Activated CD4-positive, alpha-beta T cell treated with anti-CD3 and anti-CD28 coated beads, Interleukin-2, amount 10 ng/mL, durations not matched to agents 24 days and 14 days (primary cell): ENCODE measurements at places on chromosomes 2 and 18.
A peak's percentile ranks its signal among the peaks of the same experiment; 100 is the strongest.

- DNase-seq = no peak
Measured at GRCh38 chr2:111244864-111245263, 124.2 kb downstream of the BCL2L11 start.

GRCh38 chr2:176468457-176469113 lies 199.3 kb downstream of the MTX2 start:
- DNase-seq = no peak

DNA sequence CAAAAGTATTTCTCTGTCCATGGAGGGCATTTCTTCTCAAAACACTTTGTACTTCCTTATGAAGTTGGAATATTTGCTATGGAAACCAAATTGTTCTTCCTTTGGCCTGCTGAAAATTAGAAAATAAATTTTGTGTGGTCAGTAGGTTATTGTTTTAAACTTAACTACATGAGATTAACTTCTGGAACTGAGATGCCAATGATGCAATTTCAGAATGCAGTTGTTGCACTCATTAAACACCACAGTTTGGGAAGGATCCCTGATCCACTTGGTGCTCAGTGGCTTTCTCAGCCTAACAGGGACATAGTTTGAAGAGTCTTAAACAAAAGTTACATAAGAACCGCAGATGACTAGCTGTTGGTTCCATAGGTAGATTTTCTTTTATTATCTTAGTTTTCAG lies 23.3 kb upstream of the IL1R1 start:
- no peak for DNase-seq

DNA sequence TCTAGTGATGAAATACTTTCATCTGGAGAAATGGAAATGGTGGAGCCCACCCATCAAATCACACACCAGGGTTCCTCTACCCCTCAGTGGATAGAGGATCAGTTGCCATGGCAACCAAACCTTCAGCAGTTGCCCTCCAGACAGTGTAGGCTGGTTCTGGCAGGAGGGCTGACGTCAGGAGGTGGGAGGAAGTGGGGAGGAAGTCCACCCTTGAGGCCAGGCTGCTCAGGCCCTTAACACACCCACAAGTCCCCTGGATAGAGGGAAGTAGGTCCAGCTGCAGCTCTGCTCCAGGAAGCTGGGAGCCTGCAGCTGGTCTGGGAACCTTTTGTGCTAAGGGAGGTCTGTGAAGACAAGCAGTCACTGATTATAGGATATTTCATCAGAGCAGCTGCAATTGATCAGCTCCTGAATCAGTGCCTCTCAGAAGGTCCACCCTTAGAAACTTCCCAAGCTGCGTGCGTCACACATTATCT lies 186.6 kb downstream of the MTX2 start:
- no peak for DNase-seq

- DNase-seq = no peak
Measured at GRCh38 chr18:37846996-37847395, 281.4 kb upstream of the CELF4 start.

DNA sequence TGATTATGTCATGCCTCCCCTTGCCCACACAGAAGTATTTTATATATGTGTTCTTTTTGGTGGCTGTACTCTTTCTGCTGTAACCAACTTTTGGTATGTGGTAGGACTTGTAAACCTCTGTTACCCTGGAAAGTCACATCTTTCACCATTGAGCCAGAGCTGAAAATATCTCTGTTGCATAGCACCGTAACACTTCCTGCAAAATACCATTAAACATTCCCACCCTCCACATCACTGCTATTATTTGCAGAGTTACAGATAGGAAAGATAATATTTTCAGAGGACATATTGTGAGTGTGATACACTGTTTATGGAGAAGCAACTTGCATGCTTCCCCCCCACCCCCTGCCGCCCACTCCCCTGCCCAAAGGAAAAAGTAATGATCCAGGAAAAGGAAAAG lies 44.8 kb downstream of the CAB39 start:
- no peak for DNase-seq

DNA sequence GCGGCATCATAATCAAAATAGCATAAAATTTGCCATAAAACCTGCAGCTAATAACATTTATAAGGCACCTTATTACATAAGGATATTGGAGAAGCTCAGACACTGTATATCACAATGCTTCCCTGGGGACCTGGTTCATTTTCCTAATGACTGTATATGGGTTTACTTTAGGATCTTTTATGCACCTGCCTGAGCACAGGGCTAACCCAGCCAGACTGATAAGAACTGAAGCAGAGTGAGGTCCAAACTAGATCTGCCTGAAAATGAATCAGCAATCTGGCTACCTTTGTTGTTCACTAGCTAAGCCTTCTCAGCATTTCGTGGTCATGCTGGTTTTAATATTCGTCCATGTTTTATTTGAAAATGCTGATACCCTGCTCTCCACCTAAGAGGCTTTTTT lies 1922.3 kb upstream of the CELF4 start:
- no peak for DNase-seq

- no peak for DNase-seq
Measured at GRCh38 chr2:11433822-11434221, 32.1 kb downstream of the E2F6 start.

GRCh38 chr2:46530639-46531038 lies 51.3 kb downstream of the TMEM247 start:
- DNase-seq = no peak

- no peak for DNase-seq
Measured at GRCh38 chr2:22970284-22970975, 414.5 kb upstream of the KLHL29 start.

DNA sequence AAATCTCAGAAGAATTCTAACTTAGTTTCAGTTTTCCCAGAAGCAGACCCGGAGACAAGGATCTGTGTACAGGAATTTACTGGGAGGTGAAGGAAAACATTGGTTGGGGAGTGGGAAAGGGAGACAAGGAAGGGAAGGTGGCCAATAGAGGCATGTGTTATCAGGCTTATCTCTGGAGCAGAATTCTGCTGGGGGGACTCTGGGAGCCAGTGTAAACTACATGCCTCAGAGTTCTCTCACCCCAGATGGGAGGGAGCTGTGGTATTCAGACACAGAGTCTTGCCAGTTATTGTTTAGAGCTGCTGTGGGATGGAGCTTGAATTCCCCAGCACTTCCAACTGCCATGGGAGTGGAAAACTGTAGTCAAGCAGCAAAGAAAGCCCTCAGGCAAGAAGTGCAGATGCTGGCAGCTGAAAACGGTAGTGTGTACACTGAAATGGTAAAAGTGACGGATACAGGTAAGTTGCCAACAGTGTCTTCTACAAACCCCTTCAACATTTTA lies 19.0 kb downstream of the DNPEP start:
- DNase-seq = no peak

- no peak for DNase-seq
Measured at GRCh38 chr2:178855151-178855550, 47.9 kb upstream of the TTN start.

- no peak for DNase-seq
Measured at GRCh38 chr2:68237404-68237803, 14.9 kb downstream of the PPP3R1 start.

- no peak for DNase-seq
Measured at GRCh38 chr2:181613241-181613640, 43.7 kb downstream of the CERKL start.

- no peak for DNase-seq
Measured at GRCh38 chr2:233445152-233445830, 91.0 kb downstream of the DGKD start.

GRCh38 chr2:64000630-64001381 lies 18.4 kb downstream of the VPS54 start:
- peak; percentile 52 for DNase-seq

DNA sequence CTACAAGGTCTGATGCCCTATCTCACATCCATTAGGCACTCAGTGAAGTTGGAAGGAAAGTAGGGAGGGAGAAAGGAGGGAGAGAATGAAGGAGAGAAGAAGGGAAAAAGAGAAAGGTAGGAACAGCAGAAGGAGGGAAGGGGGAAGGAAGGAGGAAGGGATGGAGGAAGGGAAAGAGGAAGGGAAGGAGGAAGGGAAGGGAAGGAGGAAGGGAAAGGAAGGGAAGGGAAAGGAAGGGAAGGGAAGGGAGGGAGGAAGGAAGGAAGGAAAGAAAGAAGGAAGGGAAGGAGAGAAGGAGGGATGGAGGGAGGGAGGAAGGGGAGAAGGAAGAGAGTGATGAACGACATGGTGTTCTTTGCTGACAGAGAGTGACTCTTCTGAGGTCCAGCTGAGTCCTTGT lies 468.9 kb upstream of the MYT1L start:
- no peak for DNase-seq

- DNase-seq = no peak
Measured at GRCh38 chr2:198351647-198352046, 547.3 kb downstream of the PLCL1 start.

- DNase-seq = no peak
Measured at GRCh38 chr18:68507781-68508180, 207.1 kb downstream of the TMX3 start.

DNA sequence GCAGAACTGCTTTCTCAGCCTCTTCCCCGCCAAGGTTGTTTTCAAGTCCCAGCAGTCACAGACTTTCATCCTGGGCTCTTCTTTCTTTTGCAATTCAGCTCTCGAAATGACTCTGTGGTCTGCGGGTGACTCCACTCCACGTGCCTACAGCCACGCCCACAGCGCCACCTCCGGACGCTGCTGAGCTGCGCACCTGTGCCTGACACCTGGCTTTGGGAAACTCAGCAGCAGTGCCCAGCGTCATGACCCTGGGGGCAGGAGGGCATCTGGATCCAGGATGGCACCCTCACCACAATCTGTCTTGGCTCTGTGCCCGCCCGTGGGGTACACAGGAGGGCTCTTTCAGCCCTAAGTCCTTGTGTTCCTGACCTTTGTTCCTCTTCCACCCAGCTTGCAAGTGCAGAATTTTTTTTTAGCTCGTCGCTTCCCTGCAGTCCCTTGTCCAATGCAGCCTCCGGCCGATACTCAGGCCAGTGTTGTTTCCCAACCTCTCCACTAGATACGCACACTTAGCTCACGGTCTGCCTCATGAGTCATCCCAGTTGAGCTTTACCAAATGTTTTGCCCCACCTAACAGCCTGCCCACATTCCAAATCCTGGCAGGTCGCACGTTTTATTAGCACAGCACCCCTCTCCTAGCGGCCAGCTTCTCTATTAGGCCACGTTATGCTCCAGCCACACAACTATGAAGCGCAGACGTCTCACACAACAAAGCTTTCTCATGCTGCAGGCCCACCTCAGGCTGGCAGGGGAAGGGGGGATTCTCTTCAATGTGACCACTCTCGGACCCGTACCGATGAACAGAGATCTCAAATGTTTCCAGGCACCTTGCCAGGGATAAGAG lies 6.5 kb upstream of the CAPN10 start:
- DNase-seq = peak; percentile 87

DNA sequence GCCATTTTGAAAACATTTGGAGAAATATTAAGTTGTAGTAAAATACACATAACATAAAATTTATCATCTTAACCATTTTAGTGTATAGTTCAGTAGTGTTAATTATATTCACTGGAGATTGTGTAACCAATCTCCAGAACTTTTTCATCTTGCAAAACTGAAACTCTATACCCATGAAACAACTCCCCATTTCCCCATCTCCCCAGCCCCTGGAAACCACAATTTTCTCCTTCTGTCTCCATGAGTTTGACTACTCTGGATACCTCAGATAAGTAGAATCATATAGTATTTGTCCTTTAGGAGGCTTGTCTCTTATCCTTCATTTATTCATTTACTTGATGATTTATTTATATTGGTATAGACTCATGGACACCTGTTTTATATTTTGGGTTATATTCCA lies 392.9 kb downstream of the SETBP1 start:
- no peak for DNase-seq

DNA sequence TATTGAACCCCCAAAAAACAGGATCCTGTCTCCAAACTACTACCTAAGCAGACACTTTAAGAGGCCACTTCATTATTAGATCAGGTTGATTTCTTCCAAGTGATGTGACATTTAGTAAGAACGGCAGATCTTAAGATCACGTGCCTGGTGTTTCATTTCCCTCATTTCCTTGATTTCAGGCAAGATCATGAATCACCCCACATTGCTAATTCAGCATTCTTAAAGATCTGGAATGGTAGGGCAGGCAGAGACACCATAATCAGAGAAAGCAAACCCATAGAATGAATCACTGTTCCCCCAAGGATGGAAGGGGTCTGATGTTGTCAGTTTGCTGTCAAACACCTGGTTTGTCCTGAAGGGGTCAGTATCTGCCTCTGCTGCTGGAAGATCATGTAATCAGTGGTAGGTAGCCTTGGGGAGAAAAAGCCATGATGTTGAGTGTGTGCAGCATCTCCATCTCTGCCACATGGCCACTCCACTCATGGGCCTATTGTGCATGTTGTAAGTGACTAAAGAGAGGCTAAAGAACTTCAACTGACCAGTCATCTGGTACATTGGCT lies 133.9 kb downstream of the ARHGAP15 start:
- no peak for DNase-seq

DNA sequence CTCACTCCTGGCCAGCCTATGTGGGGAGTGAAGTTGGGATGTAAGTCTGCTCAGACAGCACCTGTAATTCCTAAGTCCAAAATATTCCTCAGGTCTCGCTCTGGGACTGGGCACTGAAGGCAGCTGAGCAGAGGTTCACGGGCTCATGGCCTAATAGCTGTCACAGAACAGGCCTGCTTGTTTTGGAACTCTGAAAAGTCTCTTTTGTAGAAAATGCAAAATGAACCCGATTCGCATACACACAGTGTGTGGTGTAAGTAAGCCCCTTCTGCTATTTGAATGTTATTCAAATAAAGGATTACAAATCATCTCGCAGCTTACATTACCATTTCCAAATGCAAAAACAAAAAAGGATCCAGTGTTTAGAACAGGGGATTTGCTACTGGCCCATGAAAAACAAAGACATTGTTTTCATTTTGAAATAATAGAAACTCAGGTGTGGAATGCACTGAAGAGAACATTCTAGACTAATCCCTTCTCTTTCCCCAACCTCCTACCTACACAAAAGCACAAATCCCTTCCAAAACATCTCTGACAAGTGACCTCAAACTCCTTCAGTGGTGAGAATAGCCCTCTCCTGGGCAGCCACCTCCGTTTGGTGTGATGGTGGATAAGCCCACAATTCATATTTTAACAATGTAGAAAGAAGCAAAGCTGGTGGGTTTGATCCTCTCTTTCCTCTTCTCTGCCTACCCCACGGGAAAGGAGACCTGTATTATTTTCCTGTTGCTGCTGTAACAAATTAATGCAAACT lies 118.3 kb upstream of the NCK2 start:
- DNase-seq = no peak

DNA sequence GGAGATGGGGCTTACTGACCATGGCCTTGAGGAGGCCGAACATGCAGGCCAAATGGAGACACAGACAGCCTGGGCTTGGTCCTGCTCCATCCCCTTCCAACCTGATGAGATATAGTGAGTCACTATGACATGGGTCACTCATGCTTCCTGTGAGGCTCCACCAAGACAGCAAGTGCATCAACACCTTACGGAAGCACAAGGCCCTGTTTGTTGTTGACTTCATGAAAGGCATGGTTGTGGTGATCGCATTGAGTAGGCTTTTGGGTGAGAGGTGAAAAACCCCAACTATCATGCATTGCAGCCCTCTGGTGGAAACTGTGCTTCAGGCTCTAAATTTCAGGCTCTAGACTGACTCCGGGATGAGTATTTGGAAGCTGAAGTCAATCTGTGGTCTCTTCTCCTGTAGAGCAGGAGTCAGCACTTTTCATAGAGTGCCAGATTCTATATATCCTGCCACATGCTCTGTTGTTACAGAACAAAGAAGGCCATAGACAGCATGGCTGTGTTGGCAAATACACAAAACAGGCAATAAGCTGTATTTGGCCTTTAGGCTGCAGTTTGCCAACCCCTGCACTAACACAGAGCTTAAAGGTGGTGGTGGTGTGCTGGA lies 10.1 kb downstream of the IL37 start:
- DNase-seq = peak; percentile 78

- no peak for DNase-seq
Measured at GRCh38 chr18:79222790-79223189, 153.6 kb downstream of the ATP9B start.

GRCh38 chr2:48515513-48515985 lies 14.4 kb upstream of the STON1 start:
- DNase-seq = no peak
